Kidney glomerular epithelial cell (primary cell): ENCODE measurements at places on chromosomes 7 and 10.

DNA sequence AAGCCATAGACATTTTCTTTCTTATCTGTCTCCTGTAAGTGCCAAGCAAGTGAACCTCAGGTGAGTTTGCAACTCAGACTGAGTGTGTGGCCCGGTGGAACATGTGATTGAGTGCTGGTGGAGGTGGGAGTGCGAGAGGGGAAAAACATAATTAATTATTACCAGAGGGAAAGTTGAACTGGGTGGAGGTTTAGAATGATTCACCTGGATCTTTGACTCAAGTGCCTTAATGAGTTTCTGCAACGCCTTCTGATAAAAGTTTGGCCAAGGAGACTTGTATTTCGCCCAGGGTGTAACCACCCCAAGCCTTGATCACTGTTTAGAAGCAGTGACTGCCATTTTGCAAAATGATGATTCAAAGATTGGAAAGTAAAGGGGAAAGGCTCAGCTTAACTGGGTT, 513.9 kb downstream of the GATA3 start:
- DNase-seq = peak; percentile 5

GRCh38 chr10:122856902-122857301, 11.2 kb upstream of the CUZD1 start:
- DNase-seq = no peak

GRCh38 chr7:23598296-23598695, 1.1 kb downstream of the CCDC126 start:
- no peak for DNase-seq

DNA sequence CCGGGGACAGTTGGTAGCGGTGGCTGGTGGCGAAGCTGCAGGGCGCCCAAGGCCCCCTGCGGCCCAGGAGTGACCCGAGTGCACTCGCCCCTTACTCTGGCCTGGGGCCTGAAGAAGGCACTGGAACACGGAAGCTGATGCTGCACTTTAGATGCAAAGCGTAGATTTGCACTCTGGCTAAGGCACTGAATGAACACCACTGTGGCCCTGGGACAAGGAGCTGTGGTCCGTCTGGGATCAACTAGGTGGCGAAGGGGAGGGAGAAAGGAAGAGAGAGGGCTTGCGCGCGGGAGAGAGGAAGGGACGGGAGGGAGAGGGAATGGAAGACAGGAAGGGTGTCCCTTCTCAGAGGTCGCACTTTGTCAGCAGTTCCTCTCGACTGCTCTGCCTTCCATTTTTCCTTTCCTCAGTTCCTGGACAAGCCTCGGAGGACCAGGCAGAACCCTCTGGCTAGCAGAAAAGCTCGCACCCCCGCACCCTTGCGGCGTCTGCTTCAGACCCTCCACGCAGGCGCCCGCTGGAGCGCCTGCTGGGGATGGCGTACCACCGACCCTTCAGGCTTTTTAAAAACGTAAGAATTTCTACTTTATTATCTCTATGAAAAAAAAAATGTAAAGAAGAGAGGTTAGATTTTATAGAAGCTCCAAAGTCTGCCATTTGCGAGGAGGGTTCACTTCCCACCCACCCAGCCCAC, 1.2 kb downstream of the FERD3L start:
- no peak for DNase-seq

DNA sequence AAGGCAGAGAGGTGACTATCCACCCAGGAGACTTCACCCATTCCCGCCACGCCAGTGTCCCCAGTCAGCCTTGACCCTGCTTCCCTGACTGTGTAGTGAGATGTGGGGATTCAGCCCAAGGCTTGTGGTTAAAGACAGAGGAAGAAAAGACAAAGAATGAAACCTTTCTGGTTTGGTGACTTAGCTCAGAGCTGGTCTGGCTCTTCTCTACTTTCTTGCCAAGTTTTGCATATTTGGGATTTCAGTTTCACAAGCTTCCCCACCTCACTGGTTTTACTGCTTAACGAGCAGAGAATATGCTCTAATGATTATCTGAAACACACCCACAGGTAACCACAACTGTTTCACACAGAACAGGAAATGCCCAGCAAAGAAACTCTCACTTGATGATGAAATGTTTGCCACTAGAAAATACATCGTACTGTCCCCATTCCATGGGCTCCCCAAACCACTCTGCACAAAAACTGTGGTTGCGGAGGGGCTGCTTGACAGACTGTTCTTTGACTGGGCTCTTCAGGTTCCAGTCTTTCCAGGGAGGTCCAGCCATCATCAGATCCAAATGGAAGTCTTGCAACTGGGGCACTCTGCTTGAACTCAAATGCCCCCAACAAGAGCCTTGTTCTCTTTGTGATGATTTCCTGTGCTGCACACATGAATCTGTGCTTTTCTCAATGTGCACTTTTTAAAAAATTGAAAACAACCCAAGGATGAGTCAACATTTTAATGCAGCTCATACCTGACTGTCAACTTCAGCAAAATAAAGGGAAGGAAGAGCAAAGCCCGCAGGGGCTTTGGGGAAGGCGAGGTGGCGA, 95.5 kb downstream of the CTBP2 start:
- DNase-seq = peak; percentile 97

DNA sequence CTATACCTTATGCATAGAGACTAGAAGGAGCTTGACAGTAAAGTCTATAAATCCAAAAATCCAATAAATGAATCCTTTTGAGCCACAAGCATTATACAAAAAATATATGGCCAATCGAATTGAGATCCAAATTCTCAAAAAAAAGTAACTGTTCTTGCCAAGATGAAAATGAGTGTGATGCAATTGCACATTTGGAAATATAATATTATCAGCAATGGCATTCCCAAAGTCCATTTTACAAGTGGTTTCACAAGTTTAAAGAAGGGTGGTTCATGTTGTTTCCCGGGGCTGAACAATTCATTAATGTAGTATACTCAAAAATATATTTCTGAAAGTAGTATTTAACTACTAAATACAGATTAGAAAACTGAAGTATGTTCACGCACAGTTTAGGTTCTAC, 7.3 kb downstream of the RP9 start:
- no peak for DNase-seq

GRCh38 chr7:100837099-100837836, 9.9 kb upstream of the EPHB4 start:
- peak; percentile 78 for DNase-seq

GRCh38 chr7:152869677-152870051, 110.1 kb downstream of the ACTR3B start:
- no peak for DNase-seq

- DNase-seq = no peak
Observed at GRCh38 chr10:18377898-18378297, 237.7 kb downstream of the CACNB2 start.

- no peak for DNase-seq
Observed at GRCh38 chr10:85927952-85928665, 438.5 kb downstream of the GRID1 start.
